ENCODE measurements at places on chromosomes 16 and 17.

DNA sequence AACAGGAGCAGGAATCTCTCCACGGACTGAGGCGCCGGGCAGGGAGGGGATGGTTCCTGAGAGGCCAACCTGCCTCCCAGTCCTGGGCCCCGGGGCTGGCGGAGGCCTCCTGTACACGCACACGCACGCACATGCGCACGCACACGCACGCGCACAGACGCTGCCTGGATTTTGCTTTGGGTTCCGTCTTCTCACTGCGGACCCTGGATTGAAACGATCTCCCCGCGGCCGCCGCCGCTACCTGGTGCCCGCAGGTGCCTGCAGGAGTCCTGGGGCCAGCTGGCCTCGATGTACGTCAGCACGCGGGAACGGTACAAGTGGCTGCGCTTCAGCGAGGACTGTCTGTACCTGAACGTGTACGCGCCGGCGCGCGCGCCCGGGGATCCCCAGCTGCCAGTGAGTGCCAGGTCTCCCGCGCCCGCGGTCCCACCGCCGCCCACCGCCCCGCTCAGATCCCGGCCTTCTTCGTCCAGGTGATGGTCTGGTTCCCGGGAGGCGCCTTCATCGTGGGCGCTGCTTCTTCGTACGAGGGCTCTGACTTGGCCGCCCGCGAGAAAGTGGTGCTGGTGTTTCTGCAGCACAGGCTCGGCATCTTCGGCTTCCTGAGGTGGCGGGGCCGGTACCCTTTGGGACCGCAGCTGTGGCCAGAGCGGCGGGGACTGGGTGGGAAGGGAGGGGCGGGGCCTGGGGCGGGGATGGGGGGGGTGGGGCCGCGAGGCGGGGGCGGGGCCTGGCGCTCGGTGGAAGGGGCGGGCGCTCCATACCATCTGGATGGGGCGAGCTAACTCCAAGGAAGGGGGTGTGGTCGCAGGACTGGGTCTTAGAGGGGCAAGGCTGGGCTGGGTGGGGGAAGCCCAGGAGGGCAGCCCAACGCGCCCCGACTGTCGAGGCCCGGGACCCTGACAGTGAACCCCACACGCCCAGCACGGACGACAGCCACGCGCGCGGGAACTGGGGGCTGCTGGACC, 12.3 kb downstream of the CES4A start:
- no peak for DNase-seq

- DNase-seq: no peak
These were observed 7.9 kb upstream of the MFSD6L start for GRCh38 chr17:8806926-8807550.

DNA sequence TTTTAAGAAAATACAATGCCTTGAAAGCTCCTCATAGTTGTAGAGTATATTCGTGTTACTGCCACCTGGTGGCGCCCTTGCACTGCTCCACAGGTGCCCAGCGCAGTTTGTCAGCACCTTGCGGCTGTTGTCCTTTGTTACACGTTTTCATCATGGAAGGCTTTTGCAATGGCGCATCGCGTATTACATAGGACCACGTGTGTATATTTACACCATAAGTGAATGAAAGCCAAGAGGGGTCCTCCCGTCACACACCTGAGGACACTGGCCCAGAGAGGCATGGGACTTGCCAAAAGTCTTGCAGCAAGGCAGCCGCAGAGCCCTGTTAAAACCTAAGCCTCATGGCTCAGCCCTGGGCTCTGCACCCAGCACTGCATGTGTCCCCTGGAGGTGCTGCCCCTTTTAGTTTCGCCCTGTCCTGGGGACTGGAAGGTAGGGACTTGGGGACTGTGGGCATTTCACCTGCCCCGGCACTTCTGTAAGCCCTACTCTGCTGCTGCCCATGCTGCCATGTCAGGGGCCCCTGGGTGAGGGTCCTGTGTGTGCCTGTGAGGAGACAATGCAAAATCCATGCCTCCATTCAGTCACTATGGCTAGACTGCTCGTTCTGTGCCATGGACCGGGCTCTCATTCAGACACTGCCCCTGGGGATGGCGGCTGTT, 24.3 kb downstream of the POLR3E start:
- DNase-seq: peak; percentile 73

- no peak for DNase-seq
These were observed 57.7 kb downstream of the SREBF1 start for GRCh38 chr17:17779015-17779611.

DNA sequence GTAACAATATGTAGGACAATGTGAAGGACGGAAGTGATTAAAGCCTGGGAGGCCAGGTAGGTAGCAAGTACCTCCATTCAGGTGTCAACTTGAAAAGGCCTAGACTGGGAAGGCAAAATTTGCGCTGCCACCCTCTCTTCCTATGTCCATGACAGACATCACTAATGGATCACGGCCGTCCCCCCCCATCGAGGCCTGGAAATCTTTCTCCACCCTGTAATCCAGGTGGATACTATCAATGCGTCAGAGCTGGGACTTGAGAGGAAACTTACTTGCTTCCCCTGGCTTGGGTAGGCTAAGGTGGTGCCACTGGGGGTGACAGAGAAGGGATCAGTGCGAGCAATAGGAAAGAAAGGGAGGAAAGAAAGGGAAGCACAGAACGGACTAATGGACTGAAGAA, 156.1 kb downstream of the SALL1 start:
- no peak for DNase-seq

GRCh38 chr16:684961-685696, 995 bp upstream of the JMJD8 start:
- DNase-seq: no peak

- DNase-seq: peak; percentile 21
These were observed 29.5 kb downstream of the CYLD start for GRCh38 chr16:50771366-50771765.

DNA sequence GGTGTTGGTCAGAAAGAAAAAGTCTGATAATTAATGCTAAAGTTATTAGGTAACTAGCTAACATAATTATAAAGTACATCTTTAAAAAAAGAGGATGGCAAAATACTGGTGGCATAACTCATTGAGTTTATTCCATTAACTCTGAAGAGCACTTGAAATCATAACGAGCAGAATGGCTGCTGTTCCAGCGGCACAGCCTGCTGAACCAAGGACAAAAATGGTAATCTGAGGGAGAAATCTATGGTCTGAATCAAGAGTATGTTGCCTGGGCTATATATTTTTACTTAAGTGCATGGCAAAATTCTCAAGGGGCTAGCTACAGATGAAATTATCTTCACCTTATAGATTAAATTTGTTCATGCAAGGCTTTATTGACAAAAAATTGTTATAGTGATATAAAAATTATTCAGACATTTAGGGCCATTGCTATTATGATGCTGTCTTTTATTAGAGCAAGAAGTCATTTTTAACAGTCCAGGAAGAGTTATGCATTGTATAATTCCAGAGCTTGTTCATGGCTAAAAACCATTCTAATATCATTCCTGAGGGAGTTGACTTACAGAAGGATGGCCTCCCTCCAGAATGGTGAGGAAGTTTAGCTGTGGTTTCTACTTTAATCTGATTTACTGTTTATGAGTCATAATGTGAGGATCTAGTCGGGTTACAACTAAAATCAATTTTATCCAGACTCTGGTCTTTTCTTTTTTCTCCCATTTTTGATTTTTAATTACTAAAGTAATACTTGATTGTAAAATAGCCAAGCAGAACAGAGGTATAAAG, 41.4 kb upstream of the ANKFN1 start:
- no peak for DNase-seq

DNA sequence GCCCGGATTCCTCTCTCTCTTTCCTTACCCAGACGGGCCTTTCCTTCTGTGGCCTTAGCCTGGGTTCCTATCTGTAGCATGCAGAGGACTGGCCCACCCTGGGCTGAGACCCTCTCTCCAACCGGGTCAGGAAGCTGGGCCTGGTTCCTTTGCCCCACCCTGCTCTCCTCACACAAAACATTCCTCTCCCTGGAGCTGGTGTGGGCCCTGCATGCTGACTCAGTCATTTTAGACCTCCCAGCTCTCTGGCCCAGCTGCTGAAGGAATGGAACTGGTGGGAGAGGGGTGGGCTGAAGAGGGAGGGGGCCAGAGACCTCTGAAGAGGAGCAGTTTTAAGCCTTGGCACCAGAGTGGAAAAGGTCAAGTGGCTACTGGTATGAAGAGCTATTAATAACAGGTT, 957 bp downstream of the MYL4 start:
- DNase-seq: peak; percentile 50

GRCh38 chr17:78788451-78788850, 6.4 kb upstream of the CYTH1 start:
- no peak for DNase-seq

GRCh38 chr16:1057252-1057932, 15.2 kb upstream of the SSTR5 start:
- DNase-seq: peak; percentile 47

- no peak for DNase-seq
These were observed 14.6 kb downstream of the SMTNL2 start for GRCh38 chr17:4598776-4599504.

DNA sequence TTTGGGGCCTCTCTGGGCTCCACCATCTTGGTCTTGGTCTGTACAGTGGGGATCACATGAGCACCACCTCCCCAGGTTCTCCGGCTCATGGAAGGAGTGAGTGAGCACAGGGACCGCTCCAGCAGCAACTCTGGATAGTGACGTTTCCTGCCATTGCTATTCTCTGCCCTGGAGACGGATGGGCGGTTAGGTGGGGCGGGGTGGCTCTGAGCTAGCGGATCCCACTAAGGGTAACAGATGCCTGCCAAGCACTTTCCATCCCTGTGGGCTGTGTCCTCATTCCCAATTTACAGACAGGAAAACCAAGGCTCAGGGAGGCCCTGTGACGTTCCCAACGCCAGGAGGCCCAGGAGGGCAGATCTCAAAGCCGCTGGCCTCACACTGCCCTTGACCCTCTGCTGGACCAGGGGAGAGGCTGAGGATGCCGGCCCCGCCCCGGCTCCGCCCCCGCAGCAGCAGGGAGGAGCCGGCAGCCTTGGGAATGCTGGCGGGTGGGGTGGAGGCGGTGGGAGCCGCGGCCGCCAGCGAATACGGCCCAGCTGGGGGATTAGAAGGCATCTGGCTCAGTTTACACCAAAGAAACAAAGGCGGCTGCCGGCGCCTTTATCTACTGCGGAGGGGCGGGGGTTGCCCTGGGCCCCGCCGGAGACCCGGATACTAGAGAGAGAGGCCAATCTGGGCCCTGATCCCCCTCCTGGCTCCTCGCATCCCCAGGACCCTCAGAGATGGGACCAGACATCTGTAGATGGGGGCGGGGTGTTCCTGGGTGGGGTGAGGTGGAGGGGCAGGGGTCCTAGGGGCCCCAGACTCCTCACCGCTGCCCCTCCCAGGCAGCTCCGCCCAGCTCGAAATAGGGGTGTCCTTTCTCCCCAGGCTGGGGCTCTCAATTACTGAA, 122.3 kb upstream of the CIBAR2 start:
- no peak for DNase-seq

DNA sequence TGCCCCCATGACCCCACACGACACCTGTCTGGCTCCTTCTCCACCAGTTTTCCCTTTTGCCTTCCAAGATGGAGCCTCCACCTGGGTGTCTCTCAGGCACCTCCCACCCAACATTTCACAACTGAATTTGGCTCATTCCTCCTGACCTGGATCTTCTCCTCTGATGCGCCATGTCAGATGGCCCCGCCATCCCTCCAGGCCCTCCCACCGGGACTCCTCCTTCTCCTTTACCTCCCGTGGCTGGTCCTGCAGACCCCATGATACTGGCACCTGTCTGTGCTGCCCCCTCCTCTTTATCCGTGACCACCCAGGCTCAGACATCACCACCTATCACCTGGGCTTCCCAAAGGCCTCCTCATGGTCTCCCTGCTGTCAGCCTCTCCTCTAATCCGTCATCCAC, 4.7 kb downstream of the TRPV3 start:
- DNase-seq: no peak

DNA sequence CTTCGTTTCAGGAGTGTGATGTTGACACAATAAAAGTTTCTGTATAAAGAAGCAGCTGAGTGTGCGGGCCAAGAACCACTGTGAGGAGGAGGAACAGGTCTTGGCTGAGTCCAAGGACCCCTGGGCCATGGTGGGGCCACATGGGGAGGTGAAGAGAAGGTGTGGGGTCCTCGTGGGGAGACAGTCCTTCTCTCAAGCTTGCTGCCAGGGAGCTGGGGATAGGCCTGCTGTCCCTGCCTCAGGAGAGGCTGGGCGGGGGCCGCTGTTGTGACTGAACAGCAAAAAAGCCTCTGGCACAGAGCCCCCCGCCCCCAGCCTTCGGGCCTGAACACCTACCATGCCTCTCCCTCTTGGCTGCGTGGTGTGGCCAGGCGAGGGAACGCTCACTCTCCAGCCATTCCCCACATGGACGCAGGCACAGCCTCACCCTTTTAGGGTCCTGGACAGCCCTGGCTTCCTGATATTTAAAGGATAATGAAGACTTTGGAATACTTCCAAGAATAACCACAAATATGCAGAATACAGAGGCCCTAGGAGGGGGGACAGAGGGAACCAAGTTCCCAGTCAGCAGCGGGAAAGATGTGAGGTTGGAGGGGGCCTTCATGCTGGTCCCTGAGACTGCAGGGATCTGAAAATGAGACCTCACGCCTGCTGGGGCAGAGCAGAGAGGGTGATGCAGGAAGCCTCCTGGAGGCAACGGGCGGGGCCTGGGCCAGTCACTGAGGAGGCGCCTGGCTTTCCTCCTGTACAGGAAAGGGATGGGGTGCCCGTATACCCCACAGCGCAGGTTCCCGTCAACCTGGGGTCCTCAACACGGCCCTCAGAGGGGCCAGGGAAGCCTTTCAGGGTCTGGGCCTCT, 100.0 kb upstream of the CREBBP start:
- DNase-seq: no peak

DNA sequence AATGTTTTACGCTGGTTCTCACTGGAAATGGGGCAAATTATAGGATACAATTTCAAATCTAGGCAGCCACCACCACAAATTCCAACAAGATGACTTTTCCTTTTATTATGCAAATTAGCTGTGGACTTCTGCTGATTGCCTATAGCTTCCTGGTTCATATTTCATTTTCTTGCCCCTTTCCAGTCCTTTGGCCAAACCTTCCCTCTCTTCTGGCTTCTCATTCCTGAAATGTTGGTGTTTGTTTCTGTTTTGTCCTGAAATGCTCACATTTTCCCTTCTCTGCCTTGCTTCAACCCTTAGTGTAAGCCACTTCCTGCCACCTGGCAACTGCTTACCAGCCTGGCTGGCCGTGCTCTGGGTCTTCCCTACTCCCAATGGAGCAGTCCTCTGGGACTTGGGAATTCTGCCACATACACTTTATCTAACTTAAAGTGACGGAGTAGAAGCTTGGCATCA, 14.0 kb downstream of the PRSS54 start:
- no peak for DNase-seq

DNA sequence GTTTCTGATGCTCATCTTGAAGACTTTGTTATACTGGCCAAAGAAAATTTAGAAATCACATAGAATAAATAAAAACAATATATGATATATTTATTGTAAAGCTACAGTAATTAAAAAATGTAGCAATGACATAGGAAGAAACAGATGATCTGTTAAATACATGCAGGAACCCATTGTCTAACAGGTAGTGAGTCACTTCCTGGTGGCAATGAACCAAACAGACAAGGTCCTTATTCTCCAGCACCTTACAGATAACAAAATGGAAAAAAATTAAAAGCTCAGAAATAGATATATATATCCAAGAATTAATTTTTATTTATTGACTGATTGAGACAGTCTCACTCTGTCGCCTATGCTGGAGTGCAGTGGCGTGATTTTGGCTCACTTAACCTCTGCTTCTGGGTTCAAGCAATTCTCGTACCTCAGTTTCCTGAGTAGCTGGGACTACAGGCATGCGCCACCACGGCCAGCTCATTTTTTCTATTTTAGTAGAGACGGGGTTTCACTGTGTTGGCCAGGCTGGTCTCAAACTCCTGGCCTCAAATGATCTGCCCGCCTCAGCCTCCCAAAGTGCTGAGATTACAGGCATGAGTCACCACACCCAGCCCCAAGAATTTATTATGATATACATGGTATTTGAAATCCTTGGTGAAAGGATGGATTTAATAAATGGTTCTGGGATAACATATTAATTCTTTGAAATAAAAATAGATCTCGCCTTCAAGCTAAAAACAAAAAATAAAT, 7.5 kb downstream of the NETO2 start:
- DNase-seq: no peak
